Thoracic aorta (tissue), 2 donors: ENCODE measurements at places on chromosomes 6 and 20. TPM values are rescaled to one million over a fixed set of nuclear protein-coding genes. Genes with fewer than 3 reads are reported as not detected.

The OR2B3 gene
- not detected for total RNA-seq

The MAD2L1BP gene
- total RNA-seq = 24.8 TPM

The NRSN1 gene
- not detected for total RNA-seq

- peaks cover 3% of the 10 kb centered on the region for H3K4me1 ChIP-seq
- H3K36me3 ChIP-seq = no peaks in the 10 kb centered on the region
- DNase-seq = no peak
- no peaks in the 10 kb centered on the region for H3K27me3 ChIP-seq
- no peak overlapping the region for H3K4me3 ChIP-seq
- no peak overlapping the region for H3K27ac ChIP-seq
Observed at GRCh38 chr6:2410656-2411380, 165.4 kb upstream of the GMDS start.

GRCh38 chr6:141169419-141169818 lies 963.3 kb upstream of the GJE1 start:
- H3K36me3 ChIP-seq = no peaks in the 10 kb centered on the region
- H3K4me1 ChIP-seq = peaks cover 3% of the 10 kb centered on the region
- no peak overlapping the region for H3K4me3 ChIP-seq
- DNase-seq = no peak

GRCh38 chr20:36391456-36391855 lies 85.3 kb downstream of the DLGAP4 start:
- H3K4me3 ChIP-seq = no peak overlapping the region
- no peak overlapping the region for H3K27ac ChIP-seq

GRCh38 chr20:35347011-35347410 lies 54.8 kb upstream of the FAM83C start:
- H3K4me3 ChIP-seq = no peak overlapping the region
- peaks cover 20% of the 10 kb centered on the region for H3K36me3 ChIP-seq
- no peaks in the 10 kb centered on the region for H3K27me3 ChIP-seq
- DNase-seq = no peak
- peaks cover 2% of the 10 kb centered on the region for H3K4me1 ChIP-seq

GRCh38 chr6:150126641-150127291 lies 16.1 kb upstream of the PPP1R14C start:
- H3K27me3 ChIP-seq = no peaks in the 10 kb centered on the region
- H3K4me1 ChIP-seq = no peaks in the 10 kb centered on the region
- H3K27ac ChIP-seq = no peak overlapping the region
- H3K36me3 ChIP-seq = no peaks in the 10 kb centered on the region
- no peak for DNase-seq

GRCh38 chr6:50467931-50468330 lies 245.4 kb upstream of the TFAP2D start:
- H3K4me1 ChIP-seq = no peaks in the 10 kb centered on the region
- no peaks in the 10 kb centered on the region for H3K27me3 ChIP-seq
- no peak overlapping the region for H3K27ac ChIP-seq
- no peak overlapping the region for H3K4me3 ChIP-seq

GRCh38 chr20:9081423-9081966 lies 12.6 kb downstream of the PLCB4 start:
- no peak overlapping the region for H3K27ac ChIP-seq
- DNase-seq = no peak
- H3K36me3 ChIP-seq = no peaks in the 10 kb centered on the region
- H3K4me3 ChIP-seq = no peak overlapping the region
- H3K27me3 ChIP-seq = no peaks in the 10 kb centered on the region
- peaks cover 5% of the 10 kb centered on the region for H3K4me1 ChIP-seq

GRCh38 chr20:53785320-53785719 lies 191.7 kb upstream of the ZNF217 start:
- no peaks in the 10 kb centered on the region for H3K36me3 ChIP-seq
- DNase-seq = no peak
- no peak overlapping the region for H3K4me3 ChIP-seq
- H3K4me1 ChIP-seq = no peaks in the 10 kb centered on the region
- no peaks in the 10 kb centered on the region for H3K27me3 ChIP-seq
- no peak overlapping the region for H3K27ac ChIP-seq

DNA sequence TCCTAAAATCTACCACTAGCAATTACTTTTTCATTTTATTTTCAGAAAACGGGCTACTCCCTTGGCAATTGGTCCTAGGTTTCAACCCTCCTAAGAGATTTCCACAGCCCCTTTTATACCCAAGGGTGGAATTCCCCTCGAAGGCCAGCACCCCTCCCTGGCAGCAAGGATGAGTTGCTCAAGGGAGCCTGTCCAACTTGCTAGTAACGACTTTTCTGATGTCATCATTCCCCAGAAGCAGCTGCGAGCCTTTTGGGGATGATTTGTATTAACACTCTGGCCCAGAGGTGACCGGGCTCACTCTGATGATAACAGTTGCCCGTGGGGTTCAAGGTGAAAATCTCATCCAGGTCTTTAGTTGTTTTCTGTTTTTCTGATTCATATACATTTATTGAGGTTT lies 30.7 kb upstream of the NAA20 start:
- no peak overlapping the region for H3K4me3 ChIP-seq

GRCh38 chr6:827431-827830 lies 134.5 kb upstream of the EXOC2 start:
- no peak overlapping the region for H3K4me3 ChIP-seq
- H3K27me3 ChIP-seq = no peaks in the 10 kb centered on the region
- H3K36me3 ChIP-seq = no peaks in the 10 kb centered on the region

DNA sequence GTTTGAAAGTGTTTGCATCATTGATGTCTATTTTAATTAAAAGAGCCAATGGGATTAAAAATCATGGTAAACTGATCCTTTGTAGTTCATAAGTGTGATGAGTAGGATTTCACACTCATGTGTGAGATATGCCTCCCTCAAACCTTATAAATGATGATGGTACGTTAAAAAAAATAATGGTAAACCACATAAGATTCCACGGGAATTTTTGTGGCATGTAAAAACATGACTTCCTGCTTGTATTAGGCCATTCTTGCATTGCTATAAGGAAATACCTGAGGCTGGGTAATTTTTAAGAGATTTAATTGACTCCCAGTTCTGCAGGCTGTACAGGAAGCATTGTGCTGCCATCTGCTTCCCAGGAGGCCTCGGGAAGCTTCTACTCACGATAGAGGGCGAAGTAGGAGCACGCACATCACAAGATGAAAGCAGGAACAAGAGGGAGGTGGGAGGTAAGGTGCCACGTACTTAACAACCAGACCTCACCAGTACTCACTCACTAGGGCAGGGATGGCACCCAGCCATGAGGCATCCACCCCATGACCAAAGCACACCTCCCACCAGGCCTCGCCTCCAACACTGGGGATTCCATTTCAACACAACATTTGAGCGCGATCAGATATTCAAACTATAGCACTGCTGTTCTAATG lies 187.6 kb upstream of the QKI start:
- H3K27ac ChIP-seq = no peak overlapping the region
- DNase-seq = no peak
- no peak overlapping the region for H3K4me3 ChIP-seq
- H3K4me1 ChIP-seq = no peaks in the 10 kb centered on the region
- H3K27me3 ChIP-seq = no peaks in the 10 kb centered on the region
